ENCODE measurements at places on chromosomes 13 and 19. TPM values are rescaled to one million over a fixed set of nuclear protein-coding genes. Genes with fewer than 3 reads are reported as not detected.

DNA sequence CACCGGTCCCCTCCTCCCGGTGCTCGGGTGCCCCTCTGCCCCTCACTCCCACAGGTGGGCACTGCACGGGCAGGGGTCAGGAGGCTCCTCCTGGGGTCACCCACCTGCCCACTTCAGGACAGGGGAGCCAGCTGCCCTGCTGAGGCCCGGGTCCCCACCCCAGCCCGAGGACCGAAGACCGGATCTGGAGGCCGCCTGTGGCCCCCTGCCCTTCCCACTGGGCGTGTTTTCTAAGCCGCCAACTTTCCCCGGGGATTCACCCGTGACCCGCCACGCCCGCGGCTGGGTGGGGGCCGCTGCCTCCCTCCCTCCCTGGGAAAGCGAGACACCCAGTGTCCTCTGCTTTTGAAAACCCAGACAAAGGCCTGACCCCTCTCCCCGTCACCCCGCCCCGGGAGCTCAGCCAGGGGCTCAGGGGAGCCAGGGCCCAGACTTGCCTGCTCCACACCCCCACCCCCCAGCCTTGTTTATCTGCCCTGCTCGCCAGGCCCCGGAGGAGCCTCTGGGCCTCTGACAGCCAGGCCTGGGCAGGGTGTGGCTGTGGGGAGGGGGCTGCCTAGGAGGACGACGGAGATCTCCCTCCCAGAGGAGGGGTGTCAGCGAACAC lies 1.3 kb downstream of the PALM start:
- no peak overlapping the region for H3K27ac ChIP-seq
- DNase-seq: no peak
- H3K4me3 ChIP-seq: no peak overlapping the region

The OR10H1 gene
- total RNA-seq: not detected

The ELSPBP1 gene
- total RNA-seq: not detected

DNA sequence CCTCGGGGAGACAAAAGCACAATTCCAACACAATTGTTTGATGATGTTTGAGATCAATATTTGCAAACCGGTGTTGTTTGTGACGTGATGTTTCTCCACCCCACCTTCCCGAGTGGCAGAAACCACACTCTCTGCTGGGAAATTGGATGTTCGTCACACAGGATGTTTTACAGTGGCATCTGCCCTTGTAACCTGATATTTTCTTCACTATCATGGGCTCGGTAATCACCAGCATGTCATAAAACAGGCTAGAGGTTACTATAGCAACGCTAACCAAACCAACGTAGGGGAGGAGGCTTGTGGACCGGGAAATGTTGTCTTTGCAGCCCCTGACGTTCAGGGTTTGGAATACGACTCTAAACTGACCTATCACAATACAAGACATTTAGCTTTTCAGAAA lies 454.5 kb downstream of the IRS2 start:
- H3K27me3 ChIP-seq: no peaks in the 10 kb centered on the region
- no peaks in the 10 kb centered on the region for H3K36me3 ChIP-seq
- DNase-seq: peak; percentile 61
- peaks cover 2% of the 10 kb centered on the region for H3K4me1 ChIP-seq

The APOC4 gene
- not detected for total RNA-seq
